Karpas-422 (cell line): ENCODE measurements at places on chromosomes 13 and 19. TPM values are rescaled to one million over a fixed set of nuclear protein-coding genes. Genes with fewer than 3 reads are reported as not detected.

The LILRA1 gene
- total RNA-seq: not detected in 2 replicates

The ZNF431 gene
- total RNA-seq: 13.1 and 19.5 TPM in 2 replicates

The ZNF100 gene
- 10.4 and 37.2 TPM in 2 replicates for total RNA-seq

The ZNF112 gene
- not detected in 2 replicates for total RNA-seq

The CYP4F2 gene
- not detected in 2 replicates for total RNA-seq

The SPPL2B gene
- total RNA-seq: 18.2 and 48.3 TPM in 2 replicates

The CEACAM5 gene
- total RNA-seq: not detected in 2 replicates

The KIR3DL2 gene
- not detected in 2 replicates for total RNA-seq

The TMEM255B gene
- 0.86 and 1.4 TPM in 2 replicates for total RNA-seq

The MYO1F gene
- total RNA-seq: not detected in 2 replicates

The OVOL3 gene
- 1.6 and 3.1 TPM in 2 replicates for total RNA-seq

The ZNF181 gene
- 11.1 and 23.2 TPM in 2 replicates for total RNA-seq

The SLC27A5 gene
- total RNA-seq: 1.2 and 10.0 TPM in 2 replicates

The LIM2 gene
- total RNA-seq: not detected in 2 replicates

The TTYH1 gene
- total RNA-seq: not detected in 2 replicates

The ZNF283 gene
- 14.4 and 18.5 TPM in 2 replicates for total RNA-seq

The SPACA4 gene
- total RNA-seq: not detected in 2 replicates

The AMH gene
- total RNA-seq: 1.9 and 7.2 TPM in 2 replicates

The CYP4F8 gene
- total RNA-seq: not detected in 2 replicates

The LHB gene
- not detected in 2 replicates for total RNA-seq

The WDR88 gene
- not detected in 2 replicates for total RNA-seq

The ZNF580 gene
- 44.3 and 47.5 TPM in 2 replicates for total RNA-seq

The UBXN6 gene
- total RNA-seq: 90.9 and 112 TPM in 2 replicates

The ZNF442 gene
- total RNA-seq: 2.1 and 6.3 TPM in 2 replicates

The FBXW9 gene
- total RNA-seq: 2.1 and 12.8 TPM in 2 replicates

The NCR1 gene
- not detected in 2 replicates for total RNA-seq

The CCDC70 gene
- not detected in 2 replicates for total RNA-seq

The PLPPR3 gene
- total RNA-seq: not detected in 2 replicates

The IGSF23 gene
- total RNA-seq: not detected in 2 replicates

The ZIK1 gene
- total RNA-seq: 0.11 TPM in 2 replicates

The CALR3 gene
- 0.71 TPM in 1 of 2 replicates, not detected in the other for total RNA-seq

The EID2 gene
- 5.9 and 11.1 TPM in 2 replicates for total RNA-seq

The LAIR1 gene
- total RNA-seq: 0.15 and 0.61 TPM in 2 replicates

The CEACAM8 gene
- total RNA-seq: not detected in 2 replicates

The PROZ gene
- total RNA-seq: not detected in 2 replicates

The GNA15 gene
- total RNA-seq: not detected in 2 replicates

The TSHZ3 gene
- not detected in 2 replicates for total RNA-seq

The LYPD5 gene
- not detected in 2 replicates for total RNA-seq

The C13orf42 gene
- total RNA-seq: not detected in 2 replicates

The FUT2 gene
- not detected in 2 replicates for total RNA-seq

The LILRB1 gene
- 0.07 and 5.2 TPM in 2 replicates for total RNA-seq

The PRR22 gene
- total RNA-seq: 0.29 TPM in 1 of 2 replicates, not detected in the other

The MTUS2 gene
- 4.7 and 6.6 TPM in 2 replicates for total RNA-seq

The CYP2S1 gene
- not detected in 2 replicates for total RNA-seq

The FFAR1 gene
- total RNA-seq: 0.34 and 2.0 TPM in 2 replicates

The GFY gene
- 0.18 and 0.34 TPM in 2 replicates for total RNA-seq

The ADGRE1 gene
- 0.30 TPM in 1 of 2 replicates, not detected in the other for total RNA-seq

The DCT gene
- total RNA-seq: 0.14 TPM in 1 of 2 replicates, not detected in the other

The ZNF544 gene
- total RNA-seq: 111 and 129 TPM in 2 replicates

The MAP1S gene
- 22.9 and 34.6 TPM in 2 replicates for total RNA-seq

The TSPAN16 gene
- total RNA-seq: not detected in 2 replicates

The COL4A1 gene
- 0.11 TPM in 1 of 2 replicates, not detected in the other for total RNA-seq

The CELF5 gene
- not detected in 2 replicates for total RNA-seq

The GRIK5 gene
- 0.07 and 1.4 TPM in 2 replicates for total RNA-seq

The LILRB4 gene
- not detected in 2 replicates for total RNA-seq

The SPACA7 gene
- total RNA-seq: not detected in 2 replicates
